ENCODE measurements at places on chromosomes 3 and 15.

DNA sequence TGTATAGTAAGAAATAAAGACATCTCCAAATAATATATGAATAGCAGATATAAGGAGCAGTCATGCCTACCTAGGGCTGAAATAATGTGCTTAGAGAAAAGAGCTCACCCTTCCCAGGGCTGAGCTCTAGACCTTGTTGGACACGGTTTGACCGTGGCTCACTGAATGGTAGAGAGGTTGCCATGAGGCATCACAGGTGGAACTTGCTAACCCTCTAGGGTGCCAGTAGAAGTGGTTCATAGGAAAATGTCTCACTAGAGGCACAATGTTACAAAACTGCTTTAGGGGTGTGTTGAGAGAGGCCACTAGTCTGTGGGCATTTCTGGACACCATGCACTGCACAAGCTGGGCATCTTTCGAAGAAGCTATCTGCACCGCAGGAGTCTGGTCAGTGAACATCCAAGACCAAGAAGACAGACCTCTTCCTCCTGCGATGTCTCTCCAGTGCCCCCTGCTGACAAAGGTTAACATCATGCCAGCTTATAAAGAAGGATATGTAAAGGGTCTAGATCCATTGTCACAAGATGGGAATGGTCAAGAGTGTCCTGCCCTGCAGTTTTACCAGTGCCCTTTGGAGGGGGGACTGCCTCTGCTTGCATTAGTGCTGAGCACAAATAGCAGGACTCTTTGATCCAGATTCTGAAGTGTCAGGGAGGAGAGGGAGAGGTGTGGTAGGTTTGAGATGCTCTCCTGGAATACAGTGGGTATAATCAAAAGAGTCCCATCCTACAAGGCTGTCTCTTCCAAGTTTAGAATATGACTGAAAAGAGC is 266.8 kb downstream of the ZNF385D start:
- DNase-seq = peak; percentile 1

GRCh38 chr3:58520403-58521335 is 16.3 kb downstream of the ACOX2 start:
- no peak for DNase-seq

DNA sequence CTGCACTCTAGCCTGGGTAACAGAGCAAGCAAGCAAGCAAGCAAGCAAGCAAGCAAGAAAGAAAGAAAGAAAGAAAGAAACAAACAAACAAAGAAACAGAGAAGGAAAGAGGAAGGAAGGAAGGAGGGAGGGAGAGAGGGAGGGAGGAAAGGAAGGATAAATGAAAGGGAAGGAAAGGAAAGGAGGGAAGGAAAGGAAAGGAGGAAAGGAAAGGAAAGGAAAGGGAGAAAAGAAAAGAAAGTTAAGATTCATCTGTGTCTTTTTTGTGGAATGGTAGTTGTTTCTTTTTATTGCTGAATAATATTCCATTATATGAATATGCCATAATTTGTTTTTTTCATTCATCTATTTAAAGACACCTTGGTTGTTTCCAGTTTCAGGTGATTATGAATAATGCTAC is 506.9 kb upstream of the NAALADL2 start:
- no peak for DNase-seq

GRCh38 chr3:107260207-107260606 is 117.0 kb upstream of the CCDC54 start:
- DNase-seq = no peak

DNA sequence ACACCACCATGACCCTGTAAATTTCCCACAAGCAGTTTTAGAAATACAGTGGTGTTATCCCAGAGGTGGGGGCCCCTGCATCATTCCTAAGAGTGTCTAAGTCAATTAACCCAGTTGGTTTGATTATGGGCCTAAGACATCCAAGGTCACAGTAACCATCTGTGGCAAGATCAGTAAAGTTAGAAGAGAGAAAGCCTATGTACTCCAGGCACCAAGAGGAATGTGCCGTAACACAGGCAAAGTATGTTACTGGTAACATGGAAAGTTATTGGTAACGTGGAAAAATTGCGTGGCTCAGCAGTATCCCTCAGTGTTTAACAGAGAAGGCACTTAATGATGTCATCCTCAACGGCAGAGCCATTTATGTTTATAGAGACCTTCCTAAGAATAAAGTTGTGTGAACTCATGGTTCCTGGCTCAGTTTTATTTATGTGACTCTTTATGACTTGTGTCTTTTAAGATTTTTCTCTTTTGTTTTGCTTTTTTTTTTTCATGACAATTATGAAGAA is 144.1 kb upstream of the RASGRP1 start:
- DNase-seq = no peak

DNA sequence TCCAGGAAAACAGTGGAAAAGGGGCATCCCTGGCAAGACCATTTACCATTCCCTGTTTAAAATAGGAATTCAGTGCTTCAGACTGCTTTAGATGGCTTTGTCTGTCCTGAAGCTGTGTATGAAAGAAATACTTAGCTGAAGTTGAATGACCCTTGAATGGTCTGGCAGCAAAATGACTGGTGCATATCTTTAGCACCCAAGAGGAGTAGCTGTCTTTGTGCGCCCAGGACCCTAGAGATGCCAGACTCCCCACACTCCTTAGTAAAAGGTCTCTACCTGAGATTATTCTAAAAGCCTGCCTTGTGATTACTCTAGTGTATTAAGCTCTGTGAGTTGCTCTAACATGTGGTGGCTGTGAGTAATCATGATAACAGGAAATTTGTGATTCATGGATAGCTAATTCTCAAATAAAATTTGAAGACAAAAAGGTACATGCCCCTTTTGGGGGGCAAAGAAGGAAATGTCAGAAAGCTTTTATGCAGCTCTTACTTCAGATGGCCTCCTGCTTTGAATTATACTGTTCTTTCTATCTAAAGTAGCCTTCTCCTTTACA is 3.2 kb downstream of the MAPKBP1 start:
- DNase-seq = no peak

- DNase-seq = no peak
Measured at GRCh38 chr3:142027735-142028134, 121.6 kb downstream of the TFDP2 start.
